Astrocyte (in vitro differentiated cells and primary cell): ENCODE measurements at places on chromosomes 1 and 21. TPM values are rescaled to one million over a fixed set of nuclear protein-coding genes. Genes with fewer than 3 reads are reported as not detected.

CD1E gene
- not detected in 2 replicates for total RNA-seq

C1orf185 gene
- total RNA-seq = not detected in 2 replicates

PLEKHA6 gene
- total RNA-seq = 1.5 and 2.7 TPM in 2 replicates

C1orf198 gene
- total RNA-seq = 102 and 107 TPM in 2 replicates

KIF26B gene
- 6.8 and 11.4 TPM in 2 replicates for total RNA-seq

CATSPERE gene
- 1.1 TPM in 2 replicates for total RNA-seq

TRABD2B gene
- total RNA-seq = 0.89 and 1.8 TPM in 2 replicates

CAMK1G gene
- 0.41 and 0.45 TPM in 2 replicates for total RNA-seq

RNU1-3 gene
- total RNA-seq = 1,356 and 1,553 TPM in 2 replicates

ILDR2 gene
- 7.8 and 9.3 TPM in 2 replicates for total RNA-seq

LEPROT gene
- 99.4 and 102 TPM in 2 replicates for total RNA-seq

GIPC2 gene
- total RNA-seq = not detected in 2 replicates

AJAP1 gene
- 0.29 and 0.34 TPM in 2 replicates for total RNA-seq

IARS2 gene
- total RNA-seq = 55.1 and 61.7 TPM in 2 replicates

TBX15 gene
- total RNA-seq = 0.07 and 0.10 TPM in 2 replicates

RHD gene
- not detected in 2 replicates for total RNA-seq

CELA2B gene
- total RNA-seq = not detected in 2 replicates

ADAMTS1 gene
- total RNA-seq = 139 and 141 TPM in 2 replicates

CHIA gene
- total RNA-seq = not detected in 2 replicates

HUNK gene
- total RNA-seq = 0.34 and 0.77 TPM in 2 replicates

KMO gene
- 0.07 and 0.50 TPM in 2 replicates for total RNA-seq

PRCC gene
- 75.5 and 78.3 TPM in 2 replicates for total RNA-seq

LGR6 gene
- 0.27 and 0.48 TPM in 2 replicates for total RNA-seq

DCAF8 gene
- 107 and 127 TPM in 2 replicates for total RNA-seq

OXCT2 gene
- total RNA-seq = 0.24 and 0.36 TPM in 2 replicates

NTMT2 gene
- total RNA-seq = 0.43 TPM in 1 of 2 replicates, not detected in the other

BOLA1 gene
- 6.1 and 7.0 TPM in 2 replicates for total RNA-seq

PRAMEF7 gene
- total RNA-seq = not detected in 2 replicates

CDCA8 gene
- 4.2 and 5.5 TPM in 2 replicates for total RNA-seq

TAL1 gene
- 0.14 and 0.17 TPM in 2 replicates for total RNA-seq

KCNK2 gene
- total RNA-seq = 0.16 TPM in 1 of 2 replicates, not detected in the other

INKA2 gene
- total RNA-seq = 7.3 and 12.6 TPM in 2 replicates

EDARADD gene
- total RNA-seq = 0.98 and 2.2 TPM in 2 replicates

RORC gene
- total RNA-seq = not detected in 2 replicates

NFASC gene
- total RNA-seq = 26.7 and 29.6 TPM in 2 replicates

SLAMF8 gene
- 1.7 and 3.6 TPM in 2 replicates for total RNA-seq

EXTL2 gene
- 36.2 and 41.9 TPM in 2 replicates for total RNA-seq

CFHR4 gene
- total RNA-seq = not detected in 2 replicates

LCE3E gene
- not detected in 2 replicates for total RNA-seq

UAP1 gene
- total RNA-seq = 88.8 and 103 TPM in 2 replicates

OPRD1 gene
- total RNA-seq = 0.79 and 1.2 TPM in 2 replicates

C4BPA gene
- total RNA-seq = not detected in 2 replicates

NOS1AP gene
- total RNA-seq = 0.94 and 1.2 TPM in 2 replicates

ZZZ3 gene
- 40.0 and 48.4 TPM in 2 replicates for total RNA-seq

FHL3 gene
- 107 and 116 TPM in 2 replicates for total RNA-seq

UMODL1 gene
- 0.10 TPM in 1 of 2 replicates, not detected in the other for total RNA-seq

MANEAL gene
- total RNA-seq = 0.67 and 1.4 TPM in 2 replicates

GPR25 gene
- total RNA-seq = not detected in 2 replicates

WNT2B gene
- 18.0 and 18.5 TPM in 2 replicates for total RNA-seq

ALX3 gene
- not detected in 2 replicates for total RNA-seq

TMEM269 gene
- 0.07 and 0.09 TPM in 2 replicates for total RNA-seq

NPPB gene
- 333 and 449 TPM in 2 replicates for total RNA-seq

SERPINC1 gene
- not detected in 2 replicates for total RNA-seq

GBP6 gene
- 0.07 TPM in 1 of 2 replicates, not detected in the other for total RNA-seq
